ENCODE measurements at places on chromosomes 1 and 21.
A peak's percentile ranks its signal among the peaks of the same experiment; 100 is the strongest.

DNA sequence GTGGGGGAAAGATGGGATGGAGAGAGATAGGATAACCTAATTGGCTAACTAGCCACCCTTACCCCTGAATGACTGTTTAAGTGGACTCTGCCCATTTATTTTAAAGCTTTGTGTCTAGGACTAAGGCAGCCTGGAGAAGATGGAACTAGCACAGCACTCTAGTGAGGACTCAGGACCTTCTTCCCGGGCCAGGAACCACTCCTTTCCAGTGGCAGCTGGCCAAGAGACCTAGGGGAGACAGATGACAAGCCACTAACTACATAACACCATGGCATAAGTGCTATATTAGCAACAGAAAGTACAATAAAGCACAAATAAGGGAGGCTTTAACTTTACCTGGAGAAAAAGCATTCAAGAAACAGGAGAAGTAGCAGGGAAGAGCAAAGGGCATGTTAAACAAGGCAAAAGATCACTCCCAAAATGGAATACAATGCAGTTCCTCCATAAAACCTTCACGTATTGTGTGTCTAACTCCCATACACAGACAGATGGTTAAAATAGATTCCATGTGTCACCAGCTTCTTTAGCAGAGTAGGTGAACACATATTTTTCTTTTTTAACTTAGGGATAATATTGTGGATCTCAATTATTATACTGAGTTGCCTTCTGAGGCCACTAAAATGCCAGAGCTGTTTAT lies 20.6 kb downstream of the CLCA1 start:
- DNase-seq: no peak

DNA sequence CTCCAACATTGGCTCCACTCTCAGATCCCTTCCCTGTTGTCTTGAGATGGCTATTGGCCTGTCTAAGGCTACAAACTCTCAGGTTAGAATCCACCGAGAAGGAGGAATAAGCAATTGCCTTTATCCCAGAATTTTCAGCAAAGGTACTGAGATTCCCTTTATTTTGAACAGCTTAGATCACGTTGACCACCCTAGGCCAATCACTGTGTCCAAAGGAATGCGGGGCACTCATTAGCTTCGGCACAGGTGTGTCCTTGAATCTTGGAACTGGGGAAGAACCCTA lies 6.9 kb downstream of the S100A11 start:
- no peak for DNase-seq

- DNase-seq: peak; percentile 44
Measured at GRCh38 chr1:52602856-52603600, 857 bp downstream of the GPX7 start.

GRCh38 chr1:237384213-237384612 lies 342.2 kb downstream of the RYR2 start:
- DNase-seq: no peak

DNA sequence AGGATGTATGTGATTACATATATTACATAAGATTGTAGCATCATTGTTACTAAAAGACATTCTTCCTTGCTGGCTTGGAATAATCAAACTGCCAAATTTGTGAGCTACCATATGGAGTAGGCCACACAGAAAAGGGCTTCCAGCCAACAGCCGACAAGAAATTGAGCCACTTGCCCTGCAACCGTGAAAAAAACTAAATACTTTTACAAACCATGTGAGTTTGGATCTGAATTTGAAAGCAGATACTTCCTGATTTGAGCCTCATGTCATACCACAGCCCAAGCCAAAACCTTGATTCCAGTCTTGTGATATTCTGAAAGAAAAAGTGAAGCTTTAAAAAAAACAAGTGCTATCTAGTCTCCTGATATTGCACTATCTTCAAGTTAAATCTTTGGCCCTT lies 55.6 kb upstream of the PRMT6 start:
- no peak for DNase-seq

GRCh38 chr1:227886993-227887696 lies 60.6 kb downstream of the WNT9A start:
- DNase-seq: peak; percentile 59

- DNase-seq: no peak
Measured at GRCh38 chr1:41455479-41456332, 28.8 kb downstream of the EDN2 start.

- DNase-seq: no peak
Measured at GRCh38 chr1:107439567-107439966, 298.7 kb downstream of the NTNG1 start.

GRCh38 chr1:218874801-218875400 lies 298.8 kb upstream of the LYPLAL1 start:
- no peak for DNase-seq

DNA sequence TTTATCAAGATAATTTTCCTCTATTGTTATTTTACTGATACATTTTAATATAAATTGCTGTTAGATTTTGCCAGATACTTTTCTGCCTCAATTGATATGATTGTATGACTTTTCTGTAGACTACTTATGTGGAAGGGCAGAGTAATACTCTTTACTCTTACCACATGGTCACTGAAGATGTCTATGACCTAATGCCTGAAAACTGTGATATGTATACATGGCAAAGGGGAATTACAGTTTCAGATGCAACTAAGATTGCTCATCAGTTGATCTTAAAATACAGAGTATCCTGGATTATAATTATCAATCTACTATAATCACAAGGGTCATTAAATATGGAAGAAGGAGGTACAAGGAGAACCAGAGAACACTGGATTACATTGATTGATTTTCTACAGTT lies 1528.0 kb downstream of the BRINP3 start:
- no peak for DNase-seq

DNA sequence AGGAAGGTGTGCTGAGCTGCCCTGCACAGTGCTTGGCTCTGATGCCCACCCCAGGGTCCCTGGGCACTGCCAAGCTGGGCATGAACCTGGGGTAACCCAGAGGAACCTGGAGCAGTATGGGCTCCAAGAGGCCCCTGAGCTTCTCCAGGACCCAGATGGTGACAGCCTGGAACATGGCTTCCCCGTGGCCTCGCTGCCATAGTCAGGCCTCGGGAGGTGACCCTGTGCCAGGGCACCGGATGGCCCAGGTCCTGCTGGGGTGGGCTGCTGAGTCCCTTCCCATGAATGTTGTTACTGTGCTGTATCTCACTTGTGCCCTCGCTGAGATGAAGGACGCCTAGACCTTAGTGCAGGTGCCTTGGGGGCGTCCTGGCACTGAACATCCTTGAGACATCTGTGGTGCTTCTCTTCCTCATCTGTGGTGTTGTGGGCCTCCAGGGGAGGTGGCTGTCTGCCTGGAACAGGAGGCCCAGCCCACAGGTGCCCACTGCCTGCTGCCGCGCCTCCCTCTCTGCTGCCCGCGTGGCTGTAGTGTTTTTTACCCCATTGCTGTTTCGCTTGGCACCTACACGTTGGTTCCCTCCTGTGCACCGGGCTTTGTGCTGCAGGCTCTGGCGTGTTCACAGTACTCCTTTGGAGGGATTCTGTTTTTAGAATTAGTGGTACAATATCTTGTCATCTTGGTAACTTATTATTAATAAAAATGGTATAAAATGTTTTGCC lies 160.3 kb downstream of the PCBP3 start:
- no peak for DNase-seq

DNA sequence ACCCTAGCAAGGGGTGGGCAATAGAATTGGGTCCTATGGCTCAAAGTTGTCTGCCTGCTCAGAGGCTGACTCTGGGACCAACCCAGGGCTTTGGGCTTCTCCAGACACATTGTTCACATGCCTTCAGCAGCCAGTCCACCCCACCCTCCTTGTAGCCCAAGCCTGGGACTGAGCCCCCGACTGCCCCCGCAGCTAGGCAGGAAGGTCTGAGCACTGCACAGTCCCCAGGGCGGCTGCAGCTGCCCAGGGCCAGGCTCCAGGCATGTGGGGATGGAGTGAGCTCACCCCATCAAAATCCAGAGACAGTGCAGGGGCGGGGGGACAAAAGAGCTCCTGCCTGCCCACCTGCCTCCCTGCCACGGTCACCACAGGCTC lies 35.6 kb downstream of the HSPG2 start:
- no peak for DNase-seq

- no peak for DNase-seq
Measured at GRCh38 chr1:244042293-244042692, 8.8 kb upstream of the ZBTB18 start.

DNA sequence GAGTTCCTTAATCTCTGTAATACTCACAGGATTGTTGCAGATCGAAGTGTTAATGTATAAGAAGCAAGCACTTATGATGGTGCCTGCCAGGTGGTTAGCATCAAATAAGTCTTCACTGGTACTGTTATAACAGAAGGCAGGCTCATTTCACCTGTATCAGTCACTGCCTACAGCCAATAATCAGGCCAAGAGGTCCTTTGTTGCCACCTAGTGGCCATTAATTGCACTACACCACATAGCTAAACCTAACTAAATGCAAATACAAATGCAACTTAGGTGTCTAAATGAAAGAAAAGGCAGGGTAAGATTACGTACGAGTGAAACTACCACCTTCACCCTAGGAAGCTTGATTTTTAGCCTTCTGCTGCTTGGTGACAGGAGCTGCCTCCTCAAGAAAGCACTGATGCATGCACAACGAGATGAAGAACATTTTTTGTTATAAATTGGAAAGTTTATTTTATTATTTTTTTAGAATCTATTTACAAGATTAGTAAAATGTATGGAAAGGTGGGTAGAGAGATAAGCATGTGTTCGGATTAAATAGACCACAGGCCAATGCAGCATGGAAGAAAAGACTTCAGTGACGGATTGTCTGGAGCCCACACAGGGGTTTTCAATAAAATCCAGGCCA lies 334.8 kb upstream of the CAMK1G start:
- peak; percentile 64 for DNase-seq

DNA sequence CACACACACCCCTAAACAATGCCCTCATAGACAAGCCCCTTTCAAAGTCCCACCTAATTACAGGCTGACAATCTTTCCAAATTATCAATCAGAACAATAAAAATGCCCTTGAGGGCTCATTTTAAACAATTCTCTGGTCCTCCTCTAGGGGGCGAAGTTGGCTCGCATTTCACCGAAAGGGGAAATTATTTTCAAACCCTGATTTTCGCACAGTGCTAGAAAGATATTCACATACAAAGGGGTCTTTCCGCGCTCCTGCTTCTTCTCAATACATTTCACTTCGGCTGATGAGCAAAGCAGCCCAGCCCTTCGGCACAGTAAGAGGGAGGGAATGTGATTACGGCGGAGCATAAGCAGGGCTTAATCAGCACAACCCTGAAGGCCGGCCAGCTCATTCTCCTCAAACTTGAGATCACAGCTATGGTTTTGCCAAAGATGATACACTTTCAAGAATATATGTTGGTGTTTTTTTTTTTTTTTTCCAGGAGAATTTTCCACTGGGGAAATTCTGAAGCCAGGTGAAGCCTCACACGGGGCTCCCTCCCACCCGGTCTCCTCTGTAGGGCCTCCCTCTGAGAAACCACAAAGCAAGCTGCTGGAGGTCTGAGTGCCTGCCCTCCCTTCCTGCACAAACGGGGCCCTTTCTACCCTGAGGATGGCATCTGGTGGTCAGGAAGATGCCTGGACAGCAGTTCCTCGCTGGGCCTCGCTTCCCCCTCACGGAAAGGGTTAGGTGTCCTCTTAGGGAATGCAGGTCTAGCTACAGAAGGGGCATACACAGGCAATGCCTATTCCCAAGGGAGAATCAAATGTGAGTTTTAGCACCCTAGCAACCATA lies 66.9 kb downstream of the GNG12 start:
- peak; percentile 64 for DNase-seq

DNA sequence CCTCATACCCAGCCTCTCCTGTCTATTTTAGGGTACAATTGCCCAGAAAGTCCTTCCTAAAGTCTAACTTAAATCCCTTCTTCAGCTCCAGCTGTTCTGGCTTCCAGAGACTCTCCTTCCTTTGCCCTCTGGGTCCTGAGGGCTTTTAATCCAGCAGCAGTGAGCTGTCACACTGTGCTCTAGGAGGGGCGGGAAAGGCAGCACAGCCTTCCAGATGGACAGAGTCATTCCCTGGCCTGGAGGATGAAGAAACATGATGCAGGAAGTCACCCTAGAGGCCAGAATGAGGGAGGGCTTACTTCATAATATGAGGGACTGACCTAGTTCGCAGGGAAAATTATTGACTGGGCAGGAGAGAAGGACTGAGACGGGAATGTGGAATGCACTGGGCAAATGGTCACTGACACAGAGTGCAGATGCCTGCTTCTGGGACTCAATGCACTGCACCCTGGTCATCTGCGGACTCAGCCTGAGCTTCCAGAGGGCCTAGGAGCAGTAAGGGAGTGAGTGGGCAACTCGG lies 1.3 kb downstream of the SH2D2A start:
- peak; percentile 5 for DNase-seq

GRCh38 chr1:109263597-109264378 lies 14.4 kb downstream of the CELSR2 start:
- DNase-seq: peak; percentile 92

- DNase-seq: no peak
Measured at GRCh38 chr1:108609483-108610049, 49.7 kb downstream of the EEIG2 start.

DNA sequence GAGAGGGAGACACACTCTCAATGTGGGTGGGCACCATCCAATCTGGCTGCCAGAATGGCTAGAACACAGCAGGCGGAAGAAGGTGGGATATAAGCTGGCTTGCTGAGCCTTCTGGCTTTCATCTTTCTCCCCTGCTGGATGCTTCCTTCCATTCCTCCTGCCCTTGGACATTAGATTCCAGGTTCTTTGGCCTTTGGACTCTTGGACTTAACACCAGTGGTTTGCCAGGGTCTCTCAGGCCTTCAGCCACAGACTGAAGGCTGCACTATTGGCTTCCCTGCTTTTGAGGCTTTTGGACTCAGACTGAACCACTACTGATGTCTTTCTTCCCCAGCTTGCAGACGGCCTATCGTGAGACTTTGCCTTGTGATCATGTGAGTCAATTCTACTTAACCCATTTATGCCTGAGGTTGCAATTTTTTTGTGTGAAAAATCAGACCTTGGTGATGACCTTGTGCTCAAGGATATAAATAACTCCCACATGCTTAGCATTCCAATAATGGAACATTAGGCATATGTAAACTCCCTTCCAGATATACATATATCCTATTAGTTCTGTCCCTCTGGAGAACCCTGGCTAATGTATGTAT lies 56.7 kb upstream of the CD55 start:
- no peak for DNase-seq

GRCh38 chr1:88985032-88985431 lies 7.4 kb downstream of the KYAT3 start:
- DNase-seq: no peak

GRCh38 chr1:56045062-56045461 lies 534.3 kb downstream of the PLPP3 start:
- DNase-seq: no peak

GRCh38 chr21:17590430-17590829 lies 22.3 kb downstream of the BTG3 start:
- DNase-seq: no peak

DNA sequence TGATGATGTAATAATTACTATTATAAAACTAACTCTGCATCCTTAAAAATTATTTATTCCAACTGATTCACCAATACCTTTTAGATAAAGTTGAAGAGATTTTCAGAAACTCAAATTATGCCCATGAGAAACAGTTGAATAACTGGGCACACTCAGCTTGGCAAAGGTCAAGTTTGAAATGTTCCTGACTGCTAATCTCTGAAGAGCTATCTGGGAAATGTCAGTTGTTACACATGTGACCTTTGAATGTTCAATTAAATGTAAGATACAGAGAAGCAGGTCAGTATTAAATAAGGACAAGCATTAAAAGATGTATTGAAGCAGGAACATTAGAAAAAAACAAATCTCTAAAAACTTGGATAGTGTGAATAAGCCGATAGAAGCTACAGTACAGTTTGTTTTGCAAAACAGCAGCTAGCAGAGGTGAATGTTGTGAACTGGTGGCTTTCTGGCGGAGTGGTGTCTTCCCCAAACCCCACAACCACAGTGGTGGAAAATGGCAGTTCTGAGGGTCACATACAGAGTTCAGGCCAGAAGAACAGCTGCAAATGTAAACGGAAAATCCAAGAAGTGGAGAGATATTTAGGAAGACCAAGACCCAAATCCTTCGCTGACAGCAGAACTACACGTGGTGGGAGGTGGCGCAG lies 61.9 kb upstream of the SLC5A9 start:
- no peak for DNase-seq

Data from activated CD4-positive, alpha-beta T cell treated with anti-CD3 and anti-CD28 coated beads for 36 hours (primary cell).